ENCODE measurements at places on chromosomes 7 and 10. TPM values are rescaled to one million over a fixed set of nuclear protein-coding genes. Genes with fewer than 3 reads are reported as not detected.

The GSTO1 gene
- 295 TPM for total RNA-seq

The CRPPA gene
- total RNA-seq = 0.75 TPM

The FKBP6 gene
- not detected for total RNA-seq

The SLC26A3 gene
- total RNA-seq = not detected

The STOX1 gene
- total RNA-seq = 0.64 TPM

The PDSS1 gene
- total RNA-seq = 13.5 TPM

The CLEC2L gene
- 0.09 TPM for total RNA-seq

The SPDYE8 gene
- total RNA-seq = not detected

The AHCYL2 gene
- total RNA-seq = 4.9 TPM

The MUC12 gene
- 19.6 TPM for total RNA-seq

The CCDC146 gene
- 0.32 TPM for total RNA-seq

The STN1 gene
- total RNA-seq = 19.7 TPM

The MMRN2 gene
- total RNA-seq = 1.0 TPM

The HMX3 gene
- not detected for total RNA-seq

The CALHM3 gene
- 0.50 TPM for total RNA-seq

The FBXL15 gene
- 10.7 TPM for total RNA-seq

The UCN3 gene
- not detected for total RNA-seq

The FAM25A gene
- total RNA-seq = 0.52 TPM

The PRPS1L1 gene
- not detected for total RNA-seq
